Karpas-422 (cell line): ENCODE measurements at places on chromosomes 16 and 17.

DNA sequence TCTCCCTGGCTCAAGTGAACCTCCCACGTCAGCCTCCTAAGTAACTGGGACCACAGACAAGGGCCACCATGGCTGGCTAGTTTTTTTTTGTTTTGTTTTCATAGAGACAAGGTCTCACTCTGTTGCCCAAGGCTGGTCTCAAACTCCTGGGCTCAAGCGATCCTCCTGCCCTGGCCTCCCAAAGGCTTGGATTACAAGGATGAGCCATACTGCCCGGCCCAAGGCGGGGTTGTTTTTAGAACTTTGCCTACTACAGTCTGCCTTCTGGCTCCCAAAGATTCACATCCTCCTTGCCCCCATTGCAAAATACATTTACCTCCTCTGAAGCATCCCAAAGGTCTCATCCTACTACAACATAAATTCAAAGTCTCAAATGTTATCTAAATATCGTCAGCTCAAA lies 49.5 kb upstream of the PHOSPHO1 start:
- no peak for DNase-seq
- peaks cover 11% of the 10 kb centered on the region for H3K4me1 ChIP-seq
- no peak overlapping the region for H3K4me3 ChIP-seq
- no peak overlapping the region for H3K27ac ChIP-seq
- H3K27me3 ChIP-seq: no peaks in the 10 kb centered on the region

- H3K27me3 ChIP-seq: no peaks in the 10 kb centered on the region
- H3K36me3 ChIP-seq: no peaks in the 10 kb centered on the region
- H3K4me3 ChIP-seq: no peak overlapping the region
- DNase-seq: no peak
- no peaks in the 10 kb centered on the region for H3K4me1 ChIP-seq
- no peak overlapping the region for H3K27ac ChIP-seq
Observed at GRCh38 chr17:76326306-76326705, 18.2 kb upstream of the QRICH2 start.

DNA sequence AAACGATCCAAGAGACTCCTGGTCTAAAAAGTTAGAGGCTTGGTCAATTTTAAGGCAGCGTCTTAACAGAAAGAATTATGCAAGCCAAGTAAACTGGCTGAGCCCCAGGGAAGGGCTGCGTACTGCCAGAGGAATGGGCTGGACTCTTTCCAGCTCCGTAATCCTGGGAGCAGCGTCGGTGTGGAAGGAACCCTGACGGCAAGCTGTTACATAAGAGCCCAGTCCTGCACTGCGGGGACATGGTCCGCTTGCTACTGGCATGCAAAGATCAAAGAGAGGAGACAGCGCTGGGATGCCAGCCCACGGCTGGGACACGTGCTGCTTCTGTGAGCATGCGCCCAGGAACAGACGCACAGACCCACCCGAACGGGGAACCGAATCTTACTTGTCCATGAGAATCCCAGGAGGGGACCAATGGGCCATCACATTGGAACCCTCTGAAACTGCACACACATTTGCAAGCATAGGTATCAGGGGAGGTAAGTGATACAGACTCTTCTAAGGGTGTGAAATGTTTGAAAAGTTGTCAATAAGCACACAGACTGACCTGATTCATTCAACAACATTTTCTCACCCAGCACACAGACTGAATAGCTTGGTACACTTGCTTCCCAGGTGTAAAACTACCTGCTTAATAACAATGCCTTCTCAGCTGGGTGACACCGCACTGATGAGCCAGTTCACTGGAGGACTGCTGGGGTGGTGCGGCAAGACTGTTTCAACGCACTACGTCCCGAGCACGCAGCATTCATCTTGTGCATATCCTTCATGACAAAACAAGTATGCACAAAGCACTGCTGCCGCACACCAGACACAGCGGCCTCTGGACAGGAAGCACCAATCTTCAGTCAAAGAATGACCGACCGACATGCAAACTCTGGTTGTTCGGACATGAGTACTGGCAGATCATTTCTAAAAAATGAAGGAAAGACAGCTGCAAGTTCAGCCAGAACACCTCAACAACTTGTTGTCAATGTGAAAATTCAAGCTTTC lies 94.9 kb downstream of the ANKRD11 start:
- no peaks in the 10 kb centered on the region for H3K36me3 ChIP-seq
- DNase-seq: no peak
- H3K27ac ChIP-seq: no peak overlapping the region
- H3K27me3 ChIP-seq: no peaks in the 10 kb centered on the region
- no peaks in the 10 kb centered on the region for H3K4me1 ChIP-seq

GRCh38 chr17:68302666-68303065 lies 11.4 kb downstream of the ARSG start:
- DNase-seq: no peak
- no peaks in the 10 kb centered on the region for H3K36me3 ChIP-seq
- no peak overlapping the region for H3K27ac ChIP-seq
- no peak overlapping the region for H3K4me3 ChIP-seq
- H3K27me3 ChIP-seq: no peaks in the 10 kb centered on the region
- H3K4me1 ChIP-seq: peaks cover 18% of the 10 kb centered on the region

DNA sequence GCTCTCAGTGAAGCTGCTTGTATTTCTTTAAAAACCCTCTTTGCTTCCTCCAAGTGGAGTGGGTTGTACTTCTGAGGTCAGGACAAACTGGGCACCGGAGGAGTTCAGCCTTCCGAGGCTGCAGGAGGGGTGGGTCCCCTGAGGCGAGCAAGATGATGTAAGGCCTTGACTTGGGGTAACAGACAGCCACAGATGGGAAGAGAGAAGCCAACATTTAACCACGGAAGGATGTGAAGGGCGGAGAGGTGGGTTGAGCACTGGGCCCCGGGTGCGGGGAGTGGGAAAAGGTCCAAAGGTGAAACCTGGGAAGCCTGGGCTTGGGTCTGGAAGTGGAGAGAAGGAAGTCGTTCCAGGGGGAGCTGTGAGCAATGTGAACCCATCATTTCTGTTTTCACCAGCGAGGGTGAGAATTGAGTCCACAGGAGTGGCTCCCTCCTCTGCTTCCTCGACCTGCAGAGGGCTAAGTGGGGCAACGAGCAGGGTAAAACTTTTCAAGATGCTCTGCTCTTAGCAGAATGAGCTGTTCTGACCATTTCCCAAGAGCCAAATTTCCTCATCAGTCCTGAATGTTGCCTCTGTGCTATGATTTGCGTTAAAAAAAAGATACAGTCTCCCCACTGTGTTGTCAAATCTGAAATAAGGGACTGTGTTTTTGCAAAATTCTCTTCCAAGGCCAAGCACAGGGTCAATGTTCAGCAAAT lies 137.7 kb upstream of the CRHR1 start:
- H3K4me1 ChIP-seq: peaks cover 8% of the 10 kb centered on the region; the same call in 1 of the 2 replicates
- no peak for DNase-seq
- H3K27ac ChIP-seq: no peak overlapping the region
- no peaks in the 10 kb centered on the region for H3K36me3 ChIP-seq
- H3K4me3 ChIP-seq: no peak overlapping the region
- no peaks in the 10 kb centered on the region for H3K27me3 ChIP-seq

DNA sequence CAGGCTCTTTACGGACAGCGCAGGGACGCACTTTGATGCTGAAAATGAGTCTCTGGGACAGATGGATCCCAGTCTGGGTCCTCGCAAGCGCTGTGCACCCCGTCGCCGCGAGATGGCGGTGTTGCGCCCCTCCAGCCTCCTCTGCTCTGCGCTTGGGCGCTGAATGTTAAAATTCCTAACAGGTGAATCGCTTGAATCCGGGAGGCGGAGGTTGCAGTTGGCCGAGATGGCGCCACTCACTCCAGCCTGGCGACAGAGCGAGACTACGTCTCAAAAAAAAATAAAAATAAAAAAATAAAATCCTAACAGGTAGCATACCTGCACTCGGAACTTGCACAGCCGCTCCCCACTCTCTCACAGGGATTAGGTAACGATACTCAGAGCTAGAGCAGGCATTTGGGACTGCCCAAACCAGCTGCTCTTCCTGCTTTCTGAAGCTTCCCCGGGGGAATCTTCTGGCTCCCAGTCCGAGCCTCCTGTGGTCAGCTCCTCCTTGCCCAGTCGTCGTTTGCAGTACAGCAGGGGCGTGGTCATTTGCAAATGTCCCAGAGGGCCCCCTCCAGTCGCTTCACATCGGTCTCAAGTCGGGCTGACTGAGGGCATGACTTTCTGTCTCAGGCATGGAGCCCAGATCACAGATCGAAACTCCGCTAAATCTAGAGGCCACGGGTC lies 26.2 kb upstream of the OSGIN1 start:
- peak; percentile 73 for DNase-seq
- no peaks in the 10 kb centered on the region for H3K36me3 ChIP-seq
- H3K4me1 ChIP-seq: no peaks in the 10 kb centered on the region
- H3K4me3 ChIP-seq: no peak overlapping the region

DNA sequence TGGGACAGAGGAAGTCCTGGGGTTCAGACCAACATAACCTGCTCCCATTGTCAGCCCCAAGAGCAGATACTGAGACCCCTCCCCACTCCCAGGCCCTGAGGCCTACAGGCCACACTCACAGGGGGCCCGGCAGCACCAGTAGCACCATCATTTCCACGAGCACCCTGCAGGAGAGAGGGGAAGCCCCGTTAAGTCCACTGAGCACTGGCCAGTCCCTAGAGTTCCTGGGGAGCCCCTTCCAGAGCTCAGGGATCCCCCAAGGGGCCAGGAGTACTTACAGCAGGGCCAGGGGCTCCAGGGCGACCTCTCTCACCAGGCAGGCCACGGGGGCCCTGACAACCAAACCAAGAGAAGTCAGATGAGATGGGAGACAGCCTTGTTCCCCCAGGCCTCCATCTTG lies 5.4 kb downstream of the COL1A1 start:
- no peaks in the 10 kb centered on the region for H3K36me3 ChIP-seq
- no peak overlapping the region for H3K27ac ChIP-seq
- H3K27me3 ChIP-seq: no peaks in the 10 kb centered on the region
- DNase-seq: no peak
